IPS DF 6.9 (cell line): ENCODE measurements at places on chromosomes 4 and X.
A peak's percentile ranks its signal among the peaks of the same experiment; 100 is the strongest.

DNA sequence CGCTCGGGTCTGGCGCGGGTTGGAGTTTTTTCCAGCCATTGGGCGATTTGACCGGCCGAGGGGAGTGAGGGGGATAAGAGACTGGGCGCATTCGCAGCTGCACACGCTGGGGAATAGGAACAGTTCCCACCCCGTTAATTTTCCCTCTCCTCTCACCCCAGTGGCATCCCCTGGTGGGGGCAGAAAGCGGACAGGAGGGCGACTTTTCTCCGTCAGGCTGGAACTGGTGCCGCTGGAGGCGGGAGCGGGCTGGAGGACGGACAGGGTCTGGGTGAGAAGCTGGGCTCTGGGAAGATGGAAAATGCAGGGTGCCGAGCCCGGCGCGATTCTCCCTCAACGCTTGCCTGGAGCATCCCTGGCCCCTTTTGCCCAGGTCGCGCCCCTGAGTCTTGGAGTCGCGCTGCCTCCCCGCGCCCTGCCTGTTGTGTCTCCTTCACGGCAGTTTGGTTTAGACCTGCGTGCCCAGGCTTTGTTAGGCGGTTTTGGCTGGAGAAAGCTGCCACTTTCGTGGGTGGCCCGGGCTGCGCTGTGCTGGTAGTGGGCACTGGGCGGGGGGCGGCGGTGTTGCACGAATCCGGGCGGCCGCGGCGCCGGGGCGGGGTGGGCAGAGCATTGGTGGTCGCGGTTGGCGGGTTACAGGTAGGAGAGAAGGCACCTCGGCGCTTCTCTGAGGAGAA lies 2.0 kb downstream of the ADGRL3 start:
- peaks cover 1% of the 10 kb centered on the region; the same call in 1 of the 2 replicates for H3K4me1 ChIP-seq
- no peaks in the 10 kb centered on the region for H3K36me3 ChIP-seq
- no peak for DNase-seq
- H3K27ac ChIP-seq = no peak overlapping the region

DNA sequence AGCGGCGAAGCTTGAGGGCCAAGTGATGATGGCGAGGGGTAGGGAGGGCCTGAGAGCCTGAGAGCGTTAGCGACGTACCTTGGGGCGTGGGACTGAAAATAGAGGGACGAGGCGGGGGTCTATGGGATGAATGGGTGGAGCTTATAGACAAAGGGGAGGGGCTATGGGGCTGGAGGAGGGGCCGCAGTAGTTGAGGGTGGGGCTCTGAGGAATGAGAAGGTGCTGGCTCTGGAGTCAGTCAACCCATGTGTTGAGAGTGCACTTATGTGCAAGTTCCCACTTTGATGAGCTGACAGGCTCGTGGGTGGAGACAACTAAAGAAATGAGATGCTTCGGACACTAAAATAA lies 488 bp downstream of the TBC1D25 start:
- no peaks in the 10 kb centered on the region for H3K36me3 ChIP-seq
- peak overlapping the region; percentile 54; the same call in 1 of the 2 replicates for H3K4me3 ChIP-seq
- no peak for DNase-seq
- H3K27ac ChIP-seq = no peak overlapping the region
- H3K27me3 ChIP-seq = no peaks in the 10 kb centered on the region
- H3K4me1 ChIP-seq = peaks cover 1% of the 10 kb centered on the region

DNA sequence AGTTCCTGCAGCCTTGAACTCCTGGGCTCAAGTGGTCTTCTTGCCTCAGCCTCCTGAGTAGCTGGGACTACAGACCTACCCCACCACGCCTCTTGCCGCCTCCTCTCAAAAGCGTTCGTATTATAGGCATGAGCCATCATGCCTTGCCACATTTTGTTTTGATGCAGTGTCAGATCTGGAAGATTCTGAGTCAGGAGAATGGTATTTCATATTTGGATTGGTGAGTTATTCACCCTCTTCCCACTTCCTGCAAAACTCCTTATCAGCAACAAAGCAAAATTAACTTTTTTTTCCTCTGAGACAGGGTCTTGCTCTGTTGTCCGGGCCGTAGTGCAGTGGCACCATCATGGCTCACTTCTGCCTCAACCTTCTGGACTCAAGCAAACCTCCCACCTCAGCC lies 29.6 kb downstream of the REST start:
- no peaks in the 10 kb centered on the region for H3K4me1 ChIP-seq
- no peak overlapping the region for H3K4me3 ChIP-seq
- no peak overlapping the region for H3K27ac ChIP-seq

DNA sequence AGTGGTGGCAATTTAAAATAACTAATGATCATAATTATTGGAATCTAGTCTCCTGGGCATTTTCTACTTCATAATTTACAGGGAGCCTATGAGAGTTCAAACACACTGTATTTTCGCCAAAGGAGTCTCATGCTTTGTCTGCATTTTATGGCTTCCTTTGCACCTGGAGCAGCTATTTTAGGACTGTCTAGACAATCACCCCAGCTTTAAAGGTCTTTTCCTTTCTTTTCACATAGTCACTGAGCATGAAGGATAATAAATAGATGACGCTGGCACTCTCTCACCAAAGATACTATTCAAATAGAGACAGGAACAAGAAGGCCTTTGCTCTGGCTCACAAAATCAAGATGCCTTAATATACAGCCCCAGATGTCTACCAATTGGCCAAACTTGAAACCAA lies 43.0 kb downstream of the AMELX start:
- no peak for DNase-seq
- no peak overlapping the region for H3K4me3 ChIP-seq
- H3K27ac ChIP-seq = no peak overlapping the region
- no peaks in the 10 kb centered on the region for H3K36me3 ChIP-seq

GRCh38 chrX:154028502-154029184 lies 8.9 kb upstream of the IRAK1 start:
- H3K36me3 ChIP-seq = no peaks in the 10 kb centered on the region; the same call in 1 of the 2 replicates
- no peak for DNase-seq
- peaks cover 25% of the 10 kb centered on the region; the same call in 1 of the 2 replicates for H3K27me3 ChIP-seq
- H3K27ac ChIP-seq = no peak overlapping the region
- no peak overlapping the region for H3K4me3 ChIP-seq
- peaks cover 3% of the 10 kb centered on the region for H3K4me1 ChIP-seq

DNA sequence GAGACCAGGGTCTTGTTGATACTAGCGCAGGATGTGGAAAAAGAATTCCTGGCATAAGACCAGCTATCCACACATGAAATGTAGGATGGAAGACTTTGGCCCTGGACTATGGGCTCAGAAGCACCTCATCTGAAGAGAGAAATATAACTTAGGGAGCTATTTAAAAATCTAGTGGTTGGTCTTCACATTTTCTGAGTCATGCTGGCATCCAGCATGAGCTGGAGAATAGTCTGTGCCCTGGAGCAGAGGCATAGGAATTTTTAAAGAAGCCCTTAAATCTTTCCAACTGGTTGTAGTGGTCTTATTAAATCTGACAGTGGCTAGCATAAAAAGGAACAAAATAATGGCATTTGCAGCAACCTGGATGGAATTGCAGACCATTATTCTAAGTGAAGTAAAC lies 86.3 kb downstream of the SMARCA5 start:
- H3K27ac ChIP-seq = no peak overlapping the region
- no peaks in the 10 kb centered on the region for H3K4me1 ChIP-seq
- DNase-seq = no peak
- no peaks in the 10 kb centered on the region for H3K36me3 ChIP-seq
- H3K27me3 ChIP-seq = no peaks in the 10 kb centered on the region

DNA sequence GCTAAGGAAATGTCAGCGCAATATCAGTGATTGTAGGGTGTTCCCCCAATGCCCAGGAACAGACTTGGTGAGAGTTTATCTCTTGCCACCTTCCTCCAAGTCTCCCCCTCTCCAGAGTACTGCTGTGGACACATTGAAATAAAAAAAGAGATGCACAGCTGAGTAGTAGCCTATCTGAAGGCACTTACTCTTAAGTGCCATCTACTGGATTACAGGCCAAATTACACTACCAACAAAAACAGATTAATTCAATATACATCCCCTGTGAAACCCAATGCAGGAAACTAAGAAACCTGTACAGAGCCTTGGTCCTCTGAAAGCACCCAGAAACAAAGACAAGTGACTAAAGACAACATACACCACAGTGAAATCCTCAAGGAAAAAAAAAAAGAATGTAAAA lies 460.3 kb downstream of the ZIC3 start:
- no peak overlapping the region for H3K27ac ChIP-seq
- H3K4me3 ChIP-seq = no peak overlapping the region
- no peaks in the 10 kb centered on the region; the same call in 1 of the 2 replicates for H3K4me1 ChIP-seq
- H3K36me3 ChIP-seq = no peaks in the 10 kb centered on the region
- H3K27me3 ChIP-seq = no peaks in the 10 kb centered on the region

DNA sequence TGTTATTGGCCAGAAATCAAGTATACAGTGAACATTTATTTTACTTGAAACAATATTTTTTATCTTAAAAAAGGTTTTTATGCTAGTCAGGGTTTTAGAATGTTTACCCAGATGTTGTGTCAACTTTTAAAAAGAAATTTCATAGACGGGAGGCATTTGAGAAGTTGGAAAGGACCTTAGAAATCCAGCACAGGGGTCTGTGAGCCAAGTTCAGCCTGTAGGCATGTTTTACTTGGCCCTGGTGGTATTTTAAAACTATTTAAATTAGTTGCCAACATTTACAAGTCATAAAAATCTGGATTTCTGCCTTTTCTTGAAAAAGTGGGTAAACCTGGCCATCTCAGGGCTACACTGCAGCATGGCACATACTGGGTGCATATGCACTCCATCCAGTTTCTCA lies 25.5 kb upstream of the FHL1 start:
- no peaks in the 10 kb centered on the region for H3K27me3 ChIP-seq
- DNase-seq = no peak
- no peaks in the 10 kb centered on the region for H3K4me1 ChIP-seq
- no peak overlapping the region for H3K4me3 ChIP-seq

DNA sequence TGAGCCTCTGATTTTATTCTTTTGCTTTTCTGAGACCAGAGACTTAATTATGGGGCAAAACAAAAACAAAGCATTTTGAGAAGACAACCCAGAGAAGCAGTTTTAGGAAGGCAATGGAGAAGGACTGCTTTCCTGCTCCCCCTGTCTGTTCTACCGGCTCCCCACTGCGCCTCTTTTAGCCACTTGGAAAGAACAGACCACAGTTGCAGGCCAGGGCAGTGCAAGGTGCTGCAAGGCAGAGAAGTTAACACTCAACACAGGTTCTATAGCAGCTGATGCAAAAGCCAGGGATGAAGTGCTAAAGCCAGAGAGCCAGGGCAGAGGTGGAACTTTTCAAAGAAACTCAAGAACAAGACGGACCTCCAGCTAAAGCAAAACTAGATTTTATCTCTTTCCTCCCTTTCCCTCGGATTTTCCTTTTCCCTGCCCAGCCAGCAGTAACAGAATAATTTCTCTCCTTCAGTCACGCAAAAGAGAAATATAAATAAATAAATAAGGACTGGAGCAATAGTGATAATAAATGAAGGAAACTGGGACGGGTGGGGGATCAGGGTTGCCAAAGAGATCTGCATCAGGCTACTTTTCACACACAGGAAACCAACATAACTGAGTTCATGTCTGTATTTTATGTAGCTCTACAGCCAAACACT lies 10.4 kb downstream of the SH3RF1 start:
- no peak overlapping the region for H3K27ac ChIP-seq
- no peaks in the 10 kb centered on the region for H3K27me3 ChIP-seq
- no peak for DNase-seq
- H3K36me3 ChIP-seq = no peaks in the 10 kb centered on the region
- no peak overlapping the region for H3K4me3 ChIP-seq
- H3K4me1 ChIP-seq = peaks cover 3% of the 10 kb centered on the region; the same call in 1 of the 2 replicates

GRCh38 chr4:101103381-101104142 lies 243.8 kb downstream of the PPP3CA start:
- no peak overlapping the region for H3K27ac ChIP-seq
- no peaks in the 10 kb centered on the region for H3K27me3 ChIP-seq
- H3K36me3 ChIP-seq = no peaks in the 10 kb centered on the region
- no peaks in the 10 kb centered on the region for H3K4me1 ChIP-seq

GRCh38 chr4:1746265-1746691 lies 25.0 kb downstream of the TACC3 start:
- H3K36me3 ChIP-seq = peaks cover 26% of the 10 kb centered on the region
- no peaks in the 10 kb centered on the region for H3K27me3 ChIP-seq
- peak; percentile 68 for DNase-seq
- no peak overlapping the region for H3K4me3 ChIP-seq

GRCh38 chrX:131987252-131987651 lies 35.9 kb upstream of the STK26 start:
- no peaks in the 10 kb centered on the region for H3K27me3 ChIP-seq
- no peak for DNase-seq
- H3K4me3 ChIP-seq = no peak overlapping the region
- H3K27ac ChIP-seq = no peak overlapping the region
- no peaks in the 10 kb centered on the region for H3K36me3 ChIP-seq

DNA sequence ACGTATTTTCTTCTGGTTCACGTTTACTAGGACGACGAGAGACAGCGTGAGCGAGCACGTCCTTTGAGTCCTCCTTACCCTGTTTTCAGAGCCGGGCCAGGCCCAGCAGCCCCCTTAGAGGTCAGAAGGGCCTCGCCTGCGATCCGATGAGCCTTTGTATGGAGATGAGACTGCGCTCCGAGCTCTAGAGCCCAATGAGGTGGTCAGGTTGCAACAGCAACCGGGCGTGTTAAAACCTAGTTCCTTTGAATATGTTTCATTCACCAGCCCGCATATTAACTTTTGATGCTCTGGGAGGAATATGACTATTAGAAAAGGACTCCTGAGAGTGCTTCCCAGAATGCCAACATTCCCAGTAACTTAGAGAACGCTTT lies 55.6 kb upstream of the TADA2B start:
- no peaks in the 10 kb centered on the region for H3K4me1 ChIP-seq
- DNase-seq = no peak
- H3K36me3 ChIP-seq = no peaks in the 10 kb centered on the region; the same call in 1 of the 2 replicates
- no peak overlapping the region for H3K27ac ChIP-seq

DNA sequence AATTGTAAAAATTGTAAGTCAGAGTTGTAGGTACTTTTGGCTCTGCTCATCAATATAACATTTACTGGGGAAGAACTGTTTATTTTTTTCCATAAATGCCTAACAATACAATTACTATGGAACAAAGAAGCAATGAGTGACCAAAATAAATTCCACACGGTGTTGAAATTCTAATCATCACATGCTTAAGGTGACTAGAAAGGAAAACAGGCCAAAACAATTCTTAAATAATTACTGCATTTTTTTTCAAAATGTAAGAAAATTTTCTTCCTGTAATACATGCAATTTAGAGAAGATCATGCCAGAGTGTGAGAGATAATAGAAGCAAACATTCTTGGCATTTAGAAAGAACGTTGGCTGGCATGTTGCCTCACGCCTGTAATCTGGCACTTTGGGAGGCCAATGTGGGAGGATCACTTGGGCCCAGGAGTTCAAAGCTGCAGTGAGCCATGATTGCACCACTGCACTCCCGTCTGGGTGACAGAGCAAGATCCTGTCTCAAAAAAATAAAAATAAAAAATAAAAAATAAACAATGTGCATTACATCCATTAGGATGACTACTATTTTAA lies 22.5 kb downstream of the C4orf46 start:
- H3K27me3 ChIP-seq = no peaks in the 10 kb centered on the region
- DNase-seq = no peak

GRCh38 chr4:120798570-120798969 lies 124.0 kb downstream of the PRDM5 start:
- no peak overlapping the region for H3K4me3 ChIP-seq
- DNase-seq = no peak
- no peak overlapping the region for H3K27ac ChIP-seq
- H3K4me1 ChIP-seq = no peaks in the 10 kb centered on the region
- no peaks in the 10 kb centered on the region for H3K27me3 ChIP-seq
